Thyroid gland (tissue), 4 donors: ENCODE measurements at places on chromosomes 5 and 9. TPM values are rescaled to one million over a fixed set of nuclear protein-coding genes. Genes with fewer than 3 reads are reported as not detected.

The NPM1 gene
- 777 TPM for total RNA-seq

The C9orf50 gene
- total RNA-seq = not detected

- DNase-seq = no peak
Measured at GRCh38 chr5:66356011-66356565, 212.0 kb downstream of the SREK1 start.

DNA sequence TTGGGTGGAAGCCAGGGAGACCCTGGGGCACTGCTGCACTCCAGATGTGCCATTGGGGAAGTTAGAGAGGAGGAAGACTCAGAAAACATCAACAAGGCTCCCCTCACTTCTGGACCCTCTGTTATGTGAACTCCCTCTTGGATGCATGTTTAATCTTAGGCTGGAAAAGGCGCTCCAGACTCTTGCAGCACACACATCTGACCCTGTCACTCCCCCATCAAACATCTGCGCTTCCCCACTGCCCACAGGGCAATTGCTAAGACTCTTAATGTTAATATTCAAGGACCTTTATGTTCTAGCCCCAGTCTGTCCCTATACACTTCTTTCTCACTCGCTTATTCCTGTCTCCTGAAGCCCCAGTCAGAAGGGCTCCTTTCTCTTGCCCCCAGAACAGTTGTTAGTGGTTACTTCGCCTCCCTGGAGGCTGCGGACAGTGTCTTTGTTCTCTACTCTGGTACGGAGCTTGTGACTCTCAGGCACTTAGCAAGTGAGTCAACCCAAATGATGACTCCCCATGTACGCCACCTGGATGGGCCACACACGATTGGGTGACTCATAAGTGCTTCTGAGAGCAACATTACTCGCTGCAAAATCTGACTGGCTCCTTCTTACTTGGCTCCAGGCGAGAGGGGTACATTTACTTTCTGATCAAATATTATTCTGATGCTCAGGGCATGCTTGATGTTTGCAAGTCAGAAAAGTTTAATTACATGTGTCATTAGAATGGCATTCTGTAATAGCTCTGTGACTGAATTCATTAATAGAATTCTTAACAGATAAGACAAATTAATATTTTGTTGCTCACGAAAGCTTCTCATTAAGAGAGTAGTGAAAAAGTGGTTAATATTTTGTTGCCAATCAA lies 193.6 kb downstream of the HSPA4 start:
- no peak for DNase-seq

DNA sequence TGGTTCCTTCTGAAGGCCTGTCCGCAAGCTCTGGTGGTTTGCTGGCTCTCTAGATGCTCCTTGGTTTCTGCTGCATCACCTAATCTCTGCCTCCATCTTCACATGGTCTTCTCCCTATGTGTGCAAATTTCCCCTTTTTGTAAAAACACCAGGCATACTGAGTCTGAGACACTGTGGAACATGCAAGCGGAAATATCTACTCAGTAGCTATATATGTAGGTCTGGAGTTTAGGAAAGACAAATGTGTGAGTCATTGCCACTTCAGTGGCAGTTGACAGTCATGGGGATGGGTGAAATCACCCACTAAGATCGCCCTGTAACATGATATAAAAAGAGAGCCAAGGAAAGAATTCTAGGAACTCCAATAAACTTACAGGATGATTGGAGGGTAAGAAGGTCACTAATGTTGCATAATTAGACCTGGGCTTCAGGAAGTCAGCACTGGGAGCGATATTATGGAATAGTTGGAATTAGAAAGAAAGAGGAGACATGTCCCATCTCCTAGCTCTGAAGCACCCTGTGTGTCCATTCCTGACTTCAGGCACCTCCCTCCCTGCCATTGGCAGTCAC lies 22.7 kb upstream of the UBLCP1 start:
- no peak for DNase-seq
